Tibial artery (tissue), 4 donors: ENCODE measurements at places on chromosomes 6 and 20.

GRCh38 chr6:160055813-160056212 is 65.8 kb upstream of the SLC22A1 start:
- DNase-seq, result no peak

DNA sequence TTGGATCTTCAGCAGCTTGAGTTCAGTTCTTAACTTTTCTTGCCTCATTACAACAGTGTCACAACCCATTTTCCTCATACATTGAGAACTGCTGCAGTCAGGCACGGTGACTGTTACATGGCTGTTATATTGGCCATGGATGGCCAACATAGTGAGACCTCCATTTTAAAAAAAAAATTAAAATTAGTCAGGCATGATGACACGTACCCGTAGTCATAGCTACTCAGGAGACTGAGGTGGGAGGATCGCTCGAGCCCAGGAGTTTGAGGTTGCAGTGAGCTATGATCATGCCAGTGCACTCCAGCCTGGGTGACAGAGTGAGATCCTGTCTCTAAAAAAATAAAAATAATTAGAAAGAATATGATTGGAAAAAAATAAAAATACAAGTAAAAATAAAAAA is 9.9 kb upstream of the MMP24 start:
- DNase-seq, result no peak

GRCh38 chr6:31659649-31660380 is 763 bp downstream of the C6orf47 start:
- no peak for DNase-seq

DNA sequence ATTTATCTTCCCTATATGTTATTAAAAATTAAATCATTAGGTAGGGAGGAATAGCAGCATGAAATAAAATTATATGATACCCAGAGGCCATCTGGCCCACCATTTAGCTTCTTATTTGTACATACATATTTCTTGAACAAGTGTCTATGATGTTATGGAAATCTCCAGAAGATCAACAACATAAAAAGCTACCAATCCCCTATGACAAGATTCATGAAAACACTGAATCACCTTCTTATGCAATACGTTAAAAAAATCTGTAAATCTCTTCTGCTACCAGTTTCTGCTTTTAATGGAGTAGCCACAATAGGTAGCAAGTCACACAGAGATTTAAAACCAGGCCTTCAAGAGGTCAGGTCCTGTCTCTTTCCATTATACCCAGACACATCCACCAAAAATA is 125.8 kb upstream of the ENPP5 start:
- no peak for DNase-seq

DNA sequence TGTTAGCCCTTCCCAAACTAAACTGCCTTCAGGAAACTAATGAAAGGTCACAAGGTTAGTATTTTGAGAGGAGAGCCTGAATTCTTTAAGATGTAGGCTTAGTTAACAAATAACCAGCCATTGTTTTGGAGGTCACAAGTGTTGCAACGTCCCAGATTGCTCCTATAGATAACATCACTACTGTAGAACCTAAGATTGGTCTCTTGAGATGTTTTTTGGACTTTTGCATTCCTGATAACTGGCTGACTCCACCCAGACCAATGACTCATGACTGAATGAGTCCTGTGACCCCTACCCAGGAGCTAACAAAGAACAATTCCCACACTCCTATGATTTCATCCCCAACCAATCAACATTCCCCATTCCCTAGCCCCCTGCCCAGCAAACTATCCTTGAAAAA is 178.8 kb downstream of the SCP2D1 start:
- DNase-seq, result no peak

- no peak for DNase-seq
Observed at GRCh38 chr6:90712114-90712513, 125.2 kb upstream of the MAP3K7 start.

GRCh38 chr6:119075200-119075981 is 3.1 kb downstream of the FAM184A start:
- DNase-seq, result no peak

DNA sequence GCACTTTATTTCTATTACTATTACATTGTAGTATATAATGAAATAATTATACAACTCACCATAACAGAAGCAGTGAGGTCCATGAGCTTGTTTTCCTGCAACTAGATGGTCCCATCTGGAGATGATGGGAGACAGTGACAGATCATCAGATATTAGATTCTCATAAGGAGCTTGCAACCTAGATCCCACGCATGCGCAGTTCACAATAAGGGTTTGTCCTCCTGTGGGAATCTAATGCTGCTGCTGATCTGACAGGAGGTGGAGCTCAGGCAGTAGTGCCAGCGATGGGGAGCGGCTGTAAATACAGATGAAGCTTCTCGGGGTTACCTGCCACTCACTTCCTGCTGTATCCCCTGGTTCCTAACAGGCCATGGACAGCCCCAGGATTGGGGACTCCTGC is 139.5 kb upstream of the TCF21 start:
- DNase-seq, result no peak

- no peak for DNase-seq
Observed at GRCh38 chr6:145275019-145275418, 460.3 kb downstream of the EPM2A start.

- no peak for DNase-seq
Observed at GRCh38 chr6:34511214-34511914, 44.8 kb downstream of the SPDEF start.

- peak; percentile 88 for DNase-seq
Observed at GRCh38 chr6:12012558-12013306, 620 bp downstream of the HIVEP1 start.

- no peak for DNase-seq
Observed at GRCh38 chr6:168340819-168341218, 21.2 kb upstream of the DACT2 start.

DNA sequence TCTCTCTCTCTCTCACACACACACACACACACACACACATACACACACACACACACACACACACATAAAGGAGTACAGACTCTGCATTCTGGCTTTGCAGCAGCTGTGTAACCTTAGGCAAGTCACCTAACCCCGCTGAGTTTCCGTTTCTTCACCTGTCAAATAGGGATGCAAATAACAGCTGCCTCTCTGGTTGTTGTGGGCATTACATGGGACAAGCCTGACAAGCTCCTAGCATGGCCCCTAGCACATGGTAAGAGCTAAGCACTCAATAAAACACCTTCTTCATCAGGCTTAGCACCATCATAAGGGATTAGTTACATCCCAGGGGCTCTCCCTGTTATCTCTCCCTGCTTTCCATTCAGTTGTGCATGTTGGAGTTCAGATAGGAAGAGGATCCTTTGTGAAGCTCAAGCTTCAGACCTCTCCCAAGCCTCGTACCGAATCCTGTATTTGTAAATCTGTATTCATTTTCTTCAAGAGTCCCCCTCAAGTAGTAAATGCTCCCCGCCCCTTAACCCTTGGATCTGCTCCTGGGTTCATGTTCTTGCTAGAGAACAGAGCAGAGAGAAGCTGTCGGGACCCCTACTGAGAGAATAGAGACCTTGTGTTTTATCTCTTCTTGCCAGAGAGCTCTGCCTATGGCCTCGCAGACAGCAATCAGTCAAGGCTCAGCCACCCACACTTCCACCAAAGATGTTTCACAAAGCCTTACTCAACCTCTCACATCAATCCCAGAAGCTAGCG is 2.2 kb downstream of the SLC13A3 start:
- no peak for DNase-seq

GRCh38 chr20:57587989-57588377 is 27.1 kb downstream of the PCK1 start:
- no peak for DNase-seq

GRCh38 chr6:134134654-134135053 is 82.2 kb upstream of the SLC2A12 start:
- DNase-seq, result no peak

DNA sequence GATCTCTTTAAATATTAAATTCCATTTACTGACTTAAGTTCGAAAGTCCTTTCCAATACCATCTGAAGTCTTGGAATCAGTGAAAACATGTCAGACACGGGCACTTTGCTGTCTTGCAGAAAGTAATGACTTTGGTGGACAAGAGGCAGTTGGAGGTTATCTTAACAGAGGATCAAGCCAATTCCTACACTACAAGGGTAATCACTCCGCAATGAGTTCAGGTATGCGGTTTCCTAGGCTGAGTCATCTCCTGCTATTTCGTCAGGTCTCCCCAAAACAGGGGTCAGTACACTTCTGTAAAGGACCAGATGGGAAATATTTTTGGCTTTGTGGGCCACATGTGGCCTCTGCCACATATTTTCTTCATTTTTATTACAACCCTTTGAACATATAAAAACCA is 656.6 kb downstream of the KIF16B start:
- DNase-seq, result no peak

GRCh38 chr6:44327096-44327495 is 13.9 kb upstream of the AARS2 start:
- no peak for DNase-seq

GRCh38 chr20:37376791-37377190 is 30.9 kb downstream of the SRC start:
- no peak for DNase-seq

DNA sequence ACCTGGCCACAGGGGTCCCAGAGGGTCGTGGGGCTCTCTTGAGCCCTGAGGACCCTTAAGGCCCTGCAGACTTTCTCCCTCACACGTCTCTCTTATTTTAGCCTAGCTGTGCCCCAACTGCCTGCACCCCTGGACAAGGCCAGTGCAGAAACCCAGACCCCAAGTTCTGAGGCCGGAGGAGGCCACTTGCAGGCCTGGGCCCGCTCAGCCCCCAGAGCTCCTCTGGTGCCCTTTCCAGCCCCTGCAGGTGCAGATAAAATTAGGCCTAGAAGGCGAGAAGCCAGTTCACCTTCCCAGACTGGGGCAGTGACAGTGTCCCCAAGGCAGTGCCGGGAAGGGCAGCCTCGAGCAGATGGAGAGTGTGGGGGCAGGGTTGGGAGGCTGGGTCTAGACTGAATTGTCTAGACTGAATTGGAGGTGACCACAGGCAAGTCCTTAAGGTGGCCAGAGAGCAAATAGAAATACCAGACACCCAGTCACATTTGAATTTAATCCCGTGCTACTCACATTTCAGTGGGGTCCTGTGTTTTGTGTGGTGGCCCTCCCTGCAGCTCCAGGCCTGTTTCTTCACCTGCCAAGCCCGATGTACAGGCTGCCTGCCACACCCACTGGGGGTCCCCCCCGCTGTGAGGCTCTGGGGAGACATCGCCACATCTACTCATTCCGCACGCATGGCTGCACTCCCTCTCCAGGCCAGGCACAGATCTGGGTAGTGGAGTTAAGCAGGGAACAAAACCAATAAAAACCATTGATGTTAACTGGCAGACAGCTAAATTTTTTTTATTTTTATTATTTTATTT is 8.6 kb upstream of the IP6K3 start:
- DNase-seq, result no peak

DNA sequence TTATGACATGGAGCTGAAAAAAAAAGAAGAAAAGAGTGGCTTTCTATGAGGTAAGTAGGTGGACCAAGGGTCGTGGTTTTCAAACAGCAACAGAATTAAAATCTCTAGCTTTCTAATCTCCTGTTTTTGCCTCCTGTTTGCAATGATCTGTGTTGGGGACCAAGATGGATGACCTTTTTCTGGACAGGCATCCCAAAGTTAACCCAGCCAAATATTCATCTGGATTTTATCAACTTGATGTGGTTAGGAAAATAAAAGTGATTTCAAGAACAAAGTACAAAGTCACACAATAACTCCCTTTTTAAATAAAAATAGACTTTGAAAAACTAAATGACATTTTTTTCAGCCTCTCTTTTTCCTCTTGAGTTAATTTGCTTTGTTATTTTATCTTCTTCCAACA is 282.1 kb upstream of the PRDM1 start:
- DNase-seq, result no peak

- no peak for DNase-seq
Observed at GRCh38 chr6:49255335-49255734, 207.7 kb downstream of the MMUT start.

DNA sequence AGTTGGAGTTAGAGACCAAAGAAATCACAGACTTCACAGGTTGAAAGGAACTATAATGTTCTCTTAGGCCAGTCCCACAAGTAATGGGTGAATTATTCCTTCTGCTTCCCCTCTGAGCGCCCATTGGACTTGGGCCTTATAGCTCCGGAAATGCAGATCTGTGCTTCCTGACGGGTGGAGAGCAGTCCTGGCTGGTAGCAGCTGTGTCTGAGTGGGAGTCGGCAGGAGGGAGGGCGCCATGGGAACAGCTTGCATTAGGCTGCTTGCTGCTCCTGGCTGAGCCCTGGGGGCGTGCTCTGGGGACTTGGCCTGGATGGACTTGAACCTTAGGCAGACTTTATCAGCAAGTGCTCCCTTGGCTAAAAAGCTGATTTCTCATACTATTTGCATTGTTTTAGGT is 18.4 kb upstream of the NUP153 start:
- no peak for DNase-seq

GRCh38 chr6:47714802-47715201 is 16.4 kb downstream of the ADGRF4 start:
- DNase-seq, result no peak

GRCh38 chr6:39917329-39917728 is 16.9 kb downstream of the MOCS1 start:
- no peak for DNase-seq

DNA sequence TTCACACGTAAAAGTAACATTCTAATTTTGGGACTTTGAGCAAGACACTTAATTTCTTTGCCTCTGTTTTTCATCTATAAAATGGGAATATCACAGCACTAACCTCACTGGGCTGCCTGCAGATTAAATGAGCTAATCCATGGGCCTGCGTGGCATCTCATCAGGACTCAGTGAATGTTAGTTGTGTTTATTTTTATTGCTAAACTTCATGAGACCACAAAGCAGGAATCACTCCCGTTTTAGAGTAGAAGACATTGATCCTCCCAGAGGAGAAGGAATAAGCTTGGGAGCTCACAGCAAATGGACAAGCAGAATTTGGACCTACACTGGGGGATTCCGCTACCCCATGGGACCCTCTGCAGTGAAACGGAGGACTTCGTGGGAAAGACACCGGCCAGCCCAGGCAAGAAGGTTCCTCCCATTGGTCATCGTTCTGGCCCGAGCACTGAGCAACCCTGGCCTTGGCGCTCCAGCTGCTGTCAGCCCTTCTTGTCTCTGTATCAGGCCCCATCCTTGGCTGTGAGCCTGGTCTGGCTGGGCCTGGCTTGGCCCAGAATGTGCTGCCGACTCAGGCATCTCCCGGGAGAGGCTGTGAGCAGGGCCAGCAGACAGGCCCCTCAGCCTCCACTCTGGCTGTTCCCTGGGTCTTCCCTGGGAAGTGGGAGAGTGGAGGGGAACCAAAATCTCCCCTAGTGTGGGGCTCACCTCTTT is 79.8 kb downstream of the NFATC2 start:
- DNase-seq, result peak; percentile 85

GRCh38 chr20:47622118-47622665 is 120.5 kb downstream of the NCOA3 start:
- DNase-seq, result no peak

DNA sequence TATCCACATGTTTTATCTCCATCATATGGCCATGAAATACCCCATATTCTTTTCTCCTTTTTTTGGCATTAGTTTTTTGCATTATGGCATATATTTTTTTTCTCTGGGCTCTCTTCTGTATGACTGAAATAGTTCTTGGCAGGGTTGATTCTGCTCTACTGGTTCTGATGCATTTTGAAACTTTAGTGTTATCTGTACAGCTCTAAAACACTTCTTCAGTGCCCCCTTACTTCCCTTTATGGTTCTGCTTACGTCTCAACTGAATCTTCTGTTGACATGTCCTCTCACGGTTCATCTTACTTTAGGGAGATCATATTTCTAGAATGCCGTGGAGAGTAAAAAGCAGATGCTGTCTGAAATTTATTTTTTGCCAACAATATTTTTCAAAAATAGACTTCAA is 23.2 kb upstream of the TXNDC5 start:
- no peak for DNase-seq

- DNase-seq, result no peak
Observed at GRCh38 chr20:1371830-1372539, 20.9 kb downstream of the FKBP1A start.
